ENCODE measurements at places on chromosomes 3 and 15. TPM values are rescaled to one million over a fixed set of nuclear protein-coding genes. Genes with fewer than 3 reads are reported as not detected.

GRCh38 chr15:31265871-31266711, 60.5 kb upstream of the KLF13 start:
- DNase-seq = peak; percentile 52

AGTR1 gene
- polyA plus RNA-seq = 0.32 TPM

DNA sequence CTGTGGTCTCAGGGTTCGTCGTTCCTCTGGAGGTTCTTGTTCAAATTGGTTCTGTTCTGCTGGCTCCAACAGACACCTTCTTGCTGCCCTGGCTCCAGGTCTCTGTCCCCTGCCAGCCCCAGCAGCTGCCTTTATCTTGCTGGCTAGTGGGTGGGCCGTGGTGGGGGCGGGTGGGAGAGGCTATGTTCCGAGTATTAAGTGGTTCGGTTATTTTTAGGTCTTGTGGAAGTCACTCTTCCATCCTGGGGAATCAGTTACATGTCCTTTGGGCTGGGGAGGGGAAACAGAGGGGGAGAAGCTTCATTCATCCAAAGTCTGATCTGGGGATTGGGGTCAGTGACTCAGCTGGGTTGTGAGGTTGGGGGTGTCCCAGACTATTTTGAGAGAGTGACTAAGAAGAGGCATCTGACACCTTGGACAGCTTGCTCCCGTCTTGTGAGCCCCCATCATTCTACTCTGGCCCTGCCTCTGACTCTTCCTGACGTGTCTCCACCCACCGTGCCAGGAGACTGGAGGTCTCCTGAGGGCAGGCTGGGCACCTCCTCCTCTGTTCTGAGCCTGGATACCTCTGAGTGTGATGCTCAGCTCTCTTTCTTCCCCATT, at the start of gene XIRP1:
Gene XIRP1 (minus strand): TSS at position 106 of the 603 bp plus-strand sequence. CDS start 3,150 bp downstream, outside the sequence.
- DNase-seq = no peak

DLL4 gene
- polyA plus RNA-seq = 0.03 TPM

DNA sequence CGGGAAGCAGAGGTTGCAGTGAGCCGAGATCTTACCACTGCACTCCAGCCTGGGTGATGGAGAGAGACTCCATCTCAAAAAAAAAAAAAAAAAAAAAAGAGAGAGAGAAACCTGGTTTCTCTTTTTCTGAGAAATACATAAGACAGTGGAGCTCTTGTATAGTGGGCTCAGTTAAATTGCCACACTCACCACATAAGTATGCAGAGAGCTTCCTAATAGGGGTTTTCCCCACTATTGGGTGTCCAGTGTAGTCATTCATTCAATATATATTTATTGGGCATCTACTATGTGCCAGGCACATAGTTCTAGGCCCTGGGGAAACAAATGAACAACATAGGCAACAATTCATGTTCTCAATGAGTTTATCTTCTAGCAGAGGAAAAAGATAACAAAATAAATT, 48.9 kb upstream of the FMN1 start:
- no peak for DNase-seq

- DNase-seq = no peak
Measured at GRCh38 chr3:16114429-16114828, 60.1 kb upstream of the GALNT15 start.

- DNase-seq = no peak
Measured at GRCh38 chr3:49213541-49213943, 42.1 kb downstream of the KLHDC8B start.

- DNase-seq = no peak
Measured at GRCh38 chr15:55829826-55830225, 86.9 kb upstream of the PRTG start.

ROBO2 gene
- not detected for polyA plus RNA-seq

GRCh38 chr15:91635080-91635479, 218.4 kb upstream of the SLCO3A1 start:
- no peak for DNase-seq

DNA sequence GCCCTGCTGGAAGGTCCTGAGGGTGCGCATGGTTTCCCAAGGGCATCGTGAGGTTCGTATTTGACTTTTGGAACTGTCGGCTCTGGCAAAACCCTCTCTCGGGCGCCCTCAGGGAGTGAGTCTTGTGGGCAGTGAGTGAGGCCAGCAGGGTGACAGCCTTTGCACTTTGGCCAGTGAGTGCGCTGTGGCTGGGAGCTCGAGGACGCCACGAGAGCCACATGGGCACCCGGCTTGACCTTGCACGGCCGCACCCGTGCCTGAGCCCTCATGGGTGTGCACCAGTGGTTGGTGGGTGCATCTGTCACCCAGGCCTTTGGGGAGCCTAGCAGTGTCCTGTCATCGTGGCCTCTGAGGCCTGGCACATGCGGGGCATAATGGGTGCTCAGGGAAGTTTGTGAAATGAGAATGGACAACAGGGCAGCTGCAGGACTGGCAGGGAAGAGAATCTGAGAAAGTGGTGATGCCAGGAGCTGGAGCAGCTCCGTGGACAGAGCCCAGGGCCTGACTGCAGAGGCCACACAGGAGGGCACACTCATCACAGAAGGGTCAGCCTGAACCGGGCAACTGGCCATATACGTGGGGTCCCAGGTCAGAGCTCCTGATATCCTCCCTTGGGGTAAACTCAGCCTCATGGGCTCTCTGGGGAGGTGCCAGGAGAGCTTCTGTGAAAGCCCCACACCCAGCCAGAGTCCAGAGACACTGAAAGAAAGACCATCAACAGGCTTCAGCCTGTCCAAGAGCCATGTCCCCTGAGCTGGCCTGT, 30.4 kb upstream of the SNRPA1 start:
- DNase-seq = no peak

DNA sequence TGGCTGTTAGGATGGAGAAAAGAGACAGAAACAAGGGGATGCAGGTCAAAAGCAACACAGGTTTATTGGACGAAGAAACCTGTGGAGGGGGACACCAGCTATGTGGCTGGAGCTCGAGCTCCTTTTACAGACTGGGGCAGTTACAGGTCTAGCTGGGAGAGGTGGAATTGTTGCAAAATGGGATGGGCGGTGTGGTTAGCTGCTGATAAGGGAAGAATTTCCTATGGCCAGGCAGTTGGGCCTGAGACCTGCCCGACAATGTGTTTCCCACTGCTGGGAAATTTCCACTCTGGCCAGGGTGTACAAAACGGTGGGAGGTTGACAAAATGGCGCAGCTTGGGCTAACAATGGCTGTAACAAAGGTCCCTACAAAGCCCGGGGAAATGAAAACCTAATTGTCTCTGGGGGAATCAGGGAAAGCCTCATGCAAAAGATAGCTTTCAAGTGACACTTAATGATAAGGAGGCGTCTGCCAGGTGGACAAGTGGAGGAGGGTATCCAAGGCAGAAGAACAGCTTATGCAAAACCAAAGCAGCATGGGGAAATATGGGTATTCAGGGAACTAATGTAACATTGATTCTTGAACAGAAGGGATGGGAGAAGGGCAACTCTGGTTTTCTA, 137.4 kb upstream of the SGO1 start:
- no peak for DNase-seq

GRCh38 chr3:13060341-13060910, 12.8 kb downstream of the IQSEC1 start:
- DNase-seq = no peak

DNA sequence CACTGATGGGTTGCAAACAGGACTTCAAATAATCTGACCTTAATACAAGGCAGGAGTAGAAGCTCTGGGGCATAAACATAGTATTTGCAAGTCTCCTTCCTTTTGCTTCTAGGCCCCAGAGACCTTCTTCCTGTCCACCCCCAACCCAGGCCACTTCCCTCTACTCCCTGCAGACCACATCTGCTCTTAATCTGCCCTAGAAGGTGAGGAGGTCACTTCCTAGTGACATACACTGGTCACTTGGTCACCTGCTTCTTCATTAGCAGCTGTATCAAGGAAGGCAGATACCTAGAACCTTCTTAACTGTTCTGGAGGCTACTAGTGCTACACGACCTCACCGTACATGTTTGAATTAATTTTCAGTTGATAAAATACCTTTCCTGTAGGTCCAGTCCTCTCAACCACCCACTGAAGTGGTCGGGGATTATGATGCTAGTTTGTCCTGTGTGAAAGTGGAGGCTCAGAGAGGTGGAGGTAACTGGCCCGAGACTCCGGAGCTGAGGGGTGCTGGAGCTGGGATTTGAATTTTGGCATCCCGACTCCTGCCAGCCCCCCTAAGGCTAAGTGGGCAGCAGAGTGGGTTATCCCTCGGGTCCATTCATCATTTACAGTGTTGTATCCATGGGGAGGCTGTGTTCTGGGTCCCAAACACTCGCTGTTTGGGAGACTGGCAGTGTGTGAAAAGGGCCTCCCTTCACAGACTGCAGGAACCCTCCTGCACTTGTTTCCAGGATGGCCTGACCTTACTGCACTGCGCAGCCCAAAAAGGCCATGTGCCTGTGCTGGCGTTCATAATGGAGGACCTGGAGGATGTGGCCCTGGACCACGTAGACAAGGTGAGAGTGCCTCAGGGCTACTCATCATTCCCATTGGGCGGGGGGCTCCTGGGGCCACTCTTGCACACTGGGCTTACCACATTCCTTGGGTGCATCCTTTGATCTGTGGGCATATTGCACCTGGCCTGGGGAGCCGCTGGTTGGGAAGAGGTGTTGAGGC, 13.9 kb downstream of the ANKDD1A start:
- no peak for DNase-seq

DNA sequence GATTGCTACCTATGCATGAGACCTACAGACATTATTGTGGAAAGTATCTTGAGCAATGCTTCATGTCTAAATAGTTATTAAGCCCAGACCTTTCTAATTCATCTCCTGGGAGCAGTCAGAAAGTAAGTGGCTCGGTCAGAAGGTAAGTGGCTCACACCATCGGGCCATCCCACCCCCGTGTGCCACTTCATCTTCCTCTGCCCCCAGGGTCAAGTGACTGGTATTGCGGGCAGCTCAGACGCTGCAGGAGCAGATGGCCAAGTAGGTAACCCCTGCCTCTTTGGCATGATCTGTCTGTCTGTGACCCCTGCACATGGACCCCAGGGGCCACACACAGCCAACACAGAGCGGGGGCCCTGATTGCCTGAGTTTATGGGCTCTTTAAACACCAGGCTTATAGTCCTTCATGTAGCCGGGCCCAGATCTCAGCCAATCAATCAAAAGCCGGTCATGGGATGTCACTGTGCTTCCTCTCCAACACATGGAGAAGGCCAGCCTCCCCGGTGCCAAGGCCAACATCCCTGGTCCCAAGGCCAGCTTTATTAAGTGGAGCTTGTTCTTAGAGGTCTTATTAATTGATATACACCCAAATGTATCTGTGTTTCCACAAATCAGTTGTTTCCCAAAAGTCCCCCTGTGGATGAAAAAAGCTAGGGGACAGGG, 42.9 kb downstream of the LARP6 start:
- DNase-seq = no peak

GRCh38 chr3:4533489-4534443, 40.6 kb downstream of the ITPR1 start:
- DNase-seq = no peak

- DNase-seq = no peak
Measured at GRCh38 chr15:67186688-67187087, 67.8 kb downstream of the AAGAB start.

DNA sequence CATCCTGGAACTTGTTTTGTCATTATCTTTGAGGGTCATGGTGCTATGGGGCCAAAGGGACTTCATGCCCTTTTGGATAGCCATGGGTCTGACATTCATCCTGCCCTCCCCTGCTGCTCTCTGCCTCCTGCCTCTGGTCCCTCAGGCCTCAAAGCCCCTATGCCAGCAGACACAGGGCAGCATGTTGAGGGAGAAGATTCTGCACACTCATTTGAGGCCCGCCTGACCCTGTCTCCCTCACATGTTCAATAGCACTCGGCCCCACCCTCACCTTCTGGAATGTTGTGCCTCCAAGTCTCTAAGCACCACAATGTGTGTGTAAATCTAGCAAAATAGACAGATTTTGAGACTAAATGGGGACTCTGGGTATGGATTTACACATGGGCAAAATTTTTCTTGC, 178.7 kb upstream of the ANKRD28 start:
- DNase-seq = no peak

DNA sequence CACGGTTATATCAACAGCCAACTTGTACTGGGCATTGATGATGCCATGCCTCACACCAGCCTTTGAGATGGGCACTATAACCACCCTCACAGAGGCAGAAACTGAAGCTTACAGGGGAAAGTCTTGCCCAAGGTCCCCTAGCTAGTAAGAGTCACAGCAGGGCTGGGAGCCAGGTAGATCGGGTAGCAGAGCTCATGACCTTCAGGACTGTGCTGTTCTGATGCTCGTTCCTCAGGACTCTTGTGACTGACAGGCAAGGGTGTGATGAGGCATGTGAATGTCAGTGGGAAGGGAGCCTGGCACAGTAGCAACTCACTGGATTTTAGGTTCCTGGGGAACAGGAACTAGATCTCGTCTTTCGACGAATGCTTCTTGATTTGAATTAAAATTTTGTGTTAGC, 65.7 kb downstream of the RLBP1 start:
- no peak for DNase-seq

DNA sequence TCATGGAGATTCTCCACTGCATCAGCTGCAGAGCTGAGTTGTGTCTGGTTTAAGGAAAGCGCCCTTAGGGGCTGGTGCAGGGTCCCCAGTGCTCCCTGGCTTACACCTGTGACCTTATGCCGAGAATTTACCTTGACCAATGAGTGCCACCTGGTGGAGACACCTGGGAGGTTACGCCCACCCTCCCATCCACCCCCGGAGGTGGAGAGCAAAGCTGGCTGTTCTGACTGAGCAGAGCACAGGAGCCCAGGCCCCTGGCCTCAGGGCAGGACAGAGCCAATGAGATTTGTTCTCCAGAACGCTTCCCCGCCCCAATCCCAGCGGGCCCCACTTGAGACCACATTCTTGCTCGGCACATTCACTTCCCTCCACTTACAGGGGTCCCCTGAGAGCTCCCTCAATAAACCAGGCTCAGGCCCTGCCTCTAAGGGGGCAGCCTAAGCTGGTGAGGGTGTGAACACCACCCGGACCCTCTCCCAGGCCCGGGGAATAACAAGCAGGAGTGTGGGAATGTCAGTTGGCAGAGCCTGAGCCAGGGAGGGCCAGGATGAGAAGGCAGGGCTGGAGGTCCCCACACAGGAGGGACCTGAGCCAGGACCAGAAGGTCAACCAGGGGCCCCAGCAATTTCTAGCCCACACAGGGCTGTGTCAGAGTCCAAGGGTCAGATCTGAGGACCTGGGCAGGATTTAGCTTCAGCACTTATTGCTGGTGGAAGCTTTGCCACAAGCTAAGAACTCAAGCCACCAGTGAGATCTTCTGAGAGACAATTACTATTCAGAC, 117.1 kb downstream of the TPRA1 start:
- peak; percentile 79 for DNase-seq

GRCh38 chr3:101311676-101312075, 8.7 kb downstream of the IMPG2 start:
- no peak for DNase-seq

- no peak for DNase-seq
Measured at GRCh38 chr3:158953131-158953530, 151.3 kb downstream of the MFSD1 start.

DNA sequence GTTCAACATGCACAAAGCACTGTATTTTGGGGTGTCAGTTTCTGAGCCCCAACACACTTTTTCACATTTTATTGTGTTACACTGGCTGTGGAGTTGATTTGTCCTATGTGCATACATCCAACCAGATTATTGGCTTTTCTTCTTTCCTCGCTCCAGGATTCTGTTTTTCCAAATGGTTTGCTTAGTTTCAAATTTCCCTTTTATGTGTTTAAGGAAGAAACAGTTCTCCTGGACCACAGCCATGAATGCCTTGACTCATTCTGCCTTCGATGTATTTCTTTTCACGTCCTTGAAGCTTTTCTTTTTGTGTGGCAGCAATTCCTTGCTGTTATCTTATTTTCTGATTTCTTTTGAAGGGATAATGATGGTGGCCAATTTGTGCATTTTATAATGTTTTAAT, 53.8 kb downstream of the CACNA2D3 start:
- DNase-seq = no peak

All from SK-N-SH (cell line).